ENCODE measurements at places on chromosomes 5 and 9. TPM values are rescaled to one million over a fixed set of nuclear protein-coding genes. Genes with fewer than 3 reads are reported as not detected.

The FRRS1L gene
- not detected for total RNA-seq

The SH3GL2 gene
- total RNA-seq: not detected

The INSL6 gene
- total RNA-seq: not detected

The ZNF462 gene
- total RNA-seq: 1.3 TPM

The FAM153A gene
- 106 TPM for total RNA-seq
